ENCODE measurements at places on chromosomes 7 and 10.

GRCh38 chr10:93461807-93462178, 20.3 kb downstream of the MYOF start:
- no peak for DNase-seq

- no peak for DNase-seq
These were observed 52.1 kb downstream of the MACC1 start for GRCh38 chr7:20165146-20165510.

DNA sequence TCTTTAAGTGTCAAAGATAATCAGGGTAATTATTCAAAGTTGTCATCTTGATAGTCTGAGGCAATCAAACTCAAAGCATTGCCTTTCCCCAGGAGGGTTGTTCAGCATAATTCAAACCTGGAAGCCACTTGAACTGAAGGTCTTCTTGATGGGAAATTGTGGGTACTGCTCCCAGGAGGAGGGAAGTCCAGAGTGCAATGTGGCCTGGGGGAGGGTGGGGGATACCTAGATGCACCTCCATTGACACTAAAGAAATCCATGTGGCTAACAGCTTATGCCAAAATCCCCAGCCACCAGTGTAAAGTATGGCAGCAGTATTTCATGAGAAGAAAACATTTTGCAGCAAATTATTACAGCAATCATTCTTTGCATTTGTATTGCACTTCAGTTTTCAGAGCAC, 114.9 kb downstream of the STRA8 start:
- DNase-seq: no peak

- DNase-seq: peak; percentile 89
These were observed at the start of gene ZMYND11 for GRCh38 chr10:135132-135600. Gene ZMYND11, plus strand, starts transcription at chr10:135455. Its CDS starts 44,558 bp downstream, at chr10:180013.

DNA sequence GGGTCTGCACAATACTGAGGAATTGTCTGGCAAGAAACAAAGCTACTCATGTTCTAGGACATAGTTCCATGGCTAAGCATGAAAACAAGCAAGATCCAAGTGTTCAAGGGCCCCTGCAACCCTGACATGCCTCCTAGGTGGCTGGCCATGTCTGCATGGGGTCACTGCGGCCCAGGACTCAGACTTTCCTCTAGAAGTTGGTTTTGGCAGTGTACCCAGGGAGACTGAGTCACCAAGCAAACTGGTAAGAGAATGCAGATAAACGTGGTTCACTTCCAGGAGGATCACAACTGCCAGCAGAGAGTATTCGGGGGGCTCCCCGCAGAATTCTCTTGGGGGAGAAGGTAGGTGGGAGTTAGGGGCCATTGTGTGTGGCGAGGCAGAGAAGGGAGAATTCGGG, 7.4 kb upstream of the PFKFB3 start:
- no peak for DNase-seq

GRCh38 chr10:72122221-72122620, 33.9 kb upstream of the SPOCK2 start:
- no peak for DNase-seq

- no peak for DNase-seq
These were observed 111.1 kb upstream of the SH2B2 start for GRCh38 chr7:102175423-102176170.

DNA sequence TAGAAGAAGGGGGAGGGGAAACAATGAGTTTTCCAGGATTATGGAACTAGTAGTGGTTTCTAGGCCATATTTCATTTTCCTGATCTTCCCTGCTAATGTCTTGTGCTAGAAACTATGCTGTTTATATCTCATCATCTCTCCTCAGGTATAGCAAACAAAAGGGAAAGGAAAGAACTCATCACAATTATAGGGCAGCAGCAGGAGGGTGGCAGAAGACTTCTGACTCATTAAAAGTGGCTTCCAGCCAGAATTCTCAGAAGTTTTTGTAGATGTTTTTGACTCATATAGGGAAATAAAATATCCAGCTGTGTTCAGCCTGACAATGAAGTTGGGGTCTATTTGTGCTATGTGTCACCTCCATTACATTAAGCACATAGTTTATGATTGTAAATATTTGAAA, 6.5 kb downstream of the AHR start:
- DNase-seq: no peak

DNA sequence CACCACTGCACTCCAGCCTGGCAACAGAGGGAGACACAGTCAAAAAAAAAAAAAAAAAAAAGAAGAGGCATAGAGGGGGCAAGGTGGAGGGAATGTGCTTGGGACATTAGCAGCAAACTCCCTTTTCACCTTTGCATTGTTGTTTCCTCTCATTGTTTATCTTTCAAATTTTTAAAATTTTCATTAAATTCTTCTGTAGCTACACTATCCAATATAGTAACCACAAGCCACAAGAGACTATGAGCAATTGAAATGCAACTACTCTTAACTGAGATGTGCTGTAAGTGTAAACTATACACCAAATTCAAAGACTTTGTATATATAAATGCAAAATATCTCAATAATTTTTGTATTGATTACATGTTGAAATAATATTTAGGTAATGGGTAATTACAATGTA, 43.4 kb downstream of the EBLN1 start:
- DNase-seq: no peak

- DNase-seq: no peak
These were observed 13.5 kb upstream of the PRPS1L1 start for GRCh38 chr7:18041191-18041590.

DNA sequence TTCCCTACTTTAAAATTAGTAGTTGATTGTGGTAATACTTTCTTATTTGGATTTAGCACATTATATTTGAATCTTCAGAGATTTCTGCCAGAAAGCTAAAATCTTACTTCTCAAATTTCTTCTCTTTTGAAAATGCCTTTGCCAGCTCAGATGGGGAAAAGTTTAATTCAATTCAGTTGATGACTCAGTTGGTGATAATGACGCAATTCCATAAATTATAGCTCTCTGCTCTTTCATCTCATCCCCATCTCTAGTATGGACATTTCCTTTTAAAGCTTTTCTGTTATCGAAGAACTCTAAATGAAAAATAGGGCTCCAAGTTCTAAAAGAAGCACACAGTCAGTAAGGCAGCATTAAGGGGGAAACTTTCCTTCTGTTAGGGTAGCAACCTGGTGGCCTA, 25.5 kb downstream of the RNLS start:
- no peak for DNase-seq

DNA sequence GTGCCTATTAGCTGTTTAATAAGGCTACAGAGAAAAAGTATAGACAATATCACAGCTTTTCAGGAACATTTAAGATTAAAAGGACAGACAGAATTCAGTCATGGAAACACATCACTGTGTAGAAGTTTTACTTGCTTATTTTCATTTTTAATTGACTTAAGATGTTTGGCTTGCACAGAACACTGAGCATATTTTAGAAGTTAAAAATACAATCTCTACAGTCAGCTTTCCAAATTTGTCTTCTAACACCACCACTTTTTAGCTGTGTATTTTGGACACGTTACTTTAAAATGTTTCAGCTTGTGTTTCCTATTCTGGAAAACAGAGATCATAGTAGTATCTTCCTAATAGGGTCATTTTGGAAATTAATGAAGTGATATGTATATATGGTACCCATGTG, 11.8 kb downstream of the CFAP69 start:
- no peak for DNase-seq

GRCh38 chr10:31942892-31943291, 14.3 kb upstream of the ARHGAP12 start:
- no peak for DNase-seq

DNA sequence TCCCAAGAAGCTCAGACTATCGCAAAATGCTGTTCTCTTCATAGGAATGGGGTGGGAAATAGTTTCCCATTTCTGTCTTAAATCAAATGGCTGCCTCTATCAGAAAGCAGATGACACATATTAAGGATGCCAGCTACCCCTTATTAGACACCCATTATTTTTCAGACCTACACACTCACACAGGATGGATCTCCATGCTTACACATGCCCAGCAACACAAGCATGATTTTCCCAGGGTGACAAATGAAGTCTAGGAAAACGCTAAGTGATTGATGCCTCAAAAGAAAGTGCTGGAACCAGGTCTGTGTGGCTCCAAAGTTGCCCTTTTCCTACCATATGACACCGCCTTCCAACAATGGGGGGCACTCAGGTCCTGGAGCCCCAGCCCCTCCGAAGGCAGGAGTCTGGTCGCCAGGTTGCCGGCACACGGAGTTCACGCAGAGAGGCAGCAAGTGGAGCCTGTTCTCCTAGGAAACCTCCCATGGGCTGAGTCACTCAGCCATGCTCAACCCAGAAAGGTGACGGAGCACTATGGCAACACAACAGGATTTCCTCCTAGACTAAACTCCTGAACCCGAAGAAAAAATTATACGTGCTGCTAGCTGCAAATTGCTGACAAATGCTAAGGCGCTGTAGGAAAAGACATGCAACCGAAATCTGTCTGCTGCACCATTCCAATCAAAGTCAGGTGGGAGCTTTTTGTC, 19.8 kb downstream of the VOPP1 start:
- no peak for DNase-seq

- peak; percentile 78 for DNase-seq
These were observed 490.0 kb downstream of the PTPRN2 start for GRCh38 chr7:158097453-158098124.

GRCh38 chr7:13179011-13179582, 491.7 kb downstream of the ARL4A start:
- no peak for DNase-seq

- no peak for DNase-seq
These were observed 239.2 kb downstream of the RNLS start for GRCh38 chr10:88343761-88344484.

GRCh38 chr7:154583454-154583853, 419.5 kb downstream of the PAXIP1 start:
- no peak for DNase-seq

GRCh38 chr10:124568339-124568738, 106.7 kb downstream of the LHPP start:
- peak; percentile 79 for DNase-seq

GRCh38 chr7:134351424-134351823, 34.7 kb upstream of the SLC35B4 start:
- DNase-seq: no peak

DNA sequence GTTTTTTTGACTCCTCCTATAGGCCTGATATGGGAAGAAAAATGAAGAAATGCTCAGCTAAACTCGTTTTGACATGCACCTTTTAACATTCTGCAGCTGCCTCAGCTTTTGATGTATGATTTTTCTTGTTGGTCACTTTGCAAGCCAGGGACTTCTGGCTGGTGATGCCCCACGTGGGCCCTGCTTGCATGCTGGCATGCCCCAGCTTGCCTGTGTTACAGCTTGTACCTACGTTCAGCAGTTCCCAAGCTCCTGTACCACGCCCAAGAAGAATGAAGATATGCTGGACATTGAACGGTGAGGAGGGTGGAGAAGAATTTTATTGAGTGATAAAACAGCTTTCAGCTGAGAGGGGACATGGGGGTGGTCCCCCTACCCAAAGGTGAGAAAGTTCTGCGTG, 245.6 kb upstream of the FZD8 start:
- no peak for DNase-seq

DNA sequence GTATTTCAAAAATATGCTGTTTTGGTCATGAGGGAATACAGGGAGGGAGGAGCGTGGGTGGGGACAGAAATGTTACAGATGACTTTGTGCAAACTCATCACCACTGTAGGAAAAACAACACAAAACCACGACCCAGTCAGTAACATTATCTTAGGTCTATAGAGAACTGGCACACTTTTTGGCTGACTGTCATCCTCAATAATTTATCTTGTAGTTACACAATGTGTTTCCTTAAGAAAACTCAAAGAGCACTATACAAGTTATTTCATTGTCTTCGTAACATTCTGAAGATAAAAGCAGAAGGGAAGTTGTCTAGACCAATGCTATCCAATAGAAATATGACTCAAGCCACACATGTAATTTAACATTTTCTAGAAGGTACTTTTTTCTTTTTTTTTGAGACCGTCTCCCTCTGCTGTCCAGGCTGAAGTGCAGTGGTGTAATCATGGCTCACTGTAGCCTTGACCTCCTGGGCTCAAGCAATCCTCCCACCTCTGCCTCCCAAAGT, 16.9 kb upstream of the CDK14 start:
- DNase-seq: no peak

DNA sequence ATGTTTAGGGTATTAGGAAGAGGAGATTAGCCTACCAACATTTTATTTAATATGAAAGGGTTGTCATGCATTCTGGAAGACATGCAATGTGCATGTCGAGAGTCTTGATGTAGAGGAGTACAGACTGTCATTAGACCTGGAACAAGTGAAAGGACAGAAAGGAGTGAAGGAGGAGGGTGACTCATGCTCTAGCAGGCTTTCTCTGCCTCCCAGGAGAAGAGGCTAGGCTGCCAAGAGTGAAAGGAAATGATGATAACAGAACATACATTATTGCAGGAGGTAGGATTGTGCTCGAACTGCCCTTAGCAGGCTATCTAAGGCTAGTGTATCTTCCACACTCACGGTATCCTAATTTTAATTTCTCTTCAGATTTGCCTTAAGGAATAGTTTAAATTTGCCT, 228.8 kb downstream of the EXOC4 start:
- no peak for DNase-seq
